ENCODE measurements at places on chromosomes 16 and 17. TPM values are rescaled to one million over a fixed set of nuclear protein-coding genes. Genes with fewer than 3 reads are reported as not detected.
A peak's percentile ranks its signal among the peaks of the same experiment; 100 is the strongest.

DNA sequence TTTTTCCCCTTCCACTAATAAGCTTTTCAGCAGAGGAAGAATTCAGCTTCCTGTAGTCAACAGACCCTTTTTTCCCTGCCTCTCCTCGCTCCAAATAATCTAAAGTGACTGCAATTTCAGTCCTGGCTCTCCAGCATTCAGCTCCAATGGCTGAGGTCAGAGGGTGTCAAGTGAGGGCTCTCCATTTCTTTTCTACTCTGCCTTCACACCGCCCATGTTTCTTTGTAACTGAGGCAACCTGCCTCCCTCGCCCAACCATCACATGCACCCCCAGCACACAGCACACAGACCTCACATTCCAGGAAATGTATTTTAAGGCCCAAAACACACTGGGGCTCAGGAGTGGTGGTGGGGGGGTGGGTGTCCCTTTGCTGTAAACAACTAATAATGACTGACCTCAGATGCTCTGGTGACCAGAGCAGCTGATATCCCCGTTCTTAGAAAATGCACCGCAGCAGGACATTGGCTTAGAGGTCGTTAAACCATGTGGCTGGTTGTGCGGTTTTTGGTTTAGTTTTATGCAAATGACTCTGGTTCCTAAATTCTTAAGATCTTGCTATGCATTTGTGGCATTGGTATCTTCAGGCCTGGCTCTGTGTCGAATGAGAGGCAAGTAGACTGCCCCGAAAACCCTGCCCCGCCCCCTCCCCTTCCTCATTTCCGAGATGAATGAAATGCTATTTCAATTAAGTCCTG is 203.6 kb downstream of the ZFHX3 start:
- peaks cover 8% of the 10 kb centered on the region for H3K4me1 ChIP-seq
- H3K4me3 ChIP-seq, result no peak overlapping the region
- H3K27me3 ChIP-seq, result peaks cover 3% of the 10 kb centered on the region
- no peak overlapping the region for H3K27ac ChIP-seq
- DNase-seq, result no peak

DNA sequence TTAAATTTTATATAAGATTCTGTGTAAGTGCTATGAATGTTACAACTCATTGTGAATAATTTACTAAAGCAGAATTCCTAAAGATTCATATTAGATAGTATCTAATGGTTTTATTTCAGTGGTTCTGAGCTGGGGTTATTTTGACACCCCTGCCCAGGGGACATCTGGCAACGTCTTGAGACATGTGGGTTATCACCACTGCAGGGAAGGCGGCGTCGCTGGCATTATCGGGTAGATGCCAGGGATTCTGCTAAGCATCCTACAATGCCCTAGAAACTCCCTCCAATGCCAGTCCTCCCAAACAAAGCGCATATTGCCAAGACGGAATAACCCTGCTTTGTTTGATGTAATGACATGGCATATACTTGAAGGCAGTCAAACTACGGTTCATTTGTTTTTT is 372.3 kb upstream of the ZFHX3 start:
- no peaks in the 10 kb centered on the region for H3K4me1 ChIP-seq
- no peaks in the 10 kb centered on the region for H3K27me3 ChIP-seq
- DNase-seq, result no peak
- H3K4me3 ChIP-seq, result no peak overlapping the region
- no peak overlapping the region for H3K27ac ChIP-seq
- H3K36me3 ChIP-seq, result no peaks in the 10 kb centered on the region

DNA sequence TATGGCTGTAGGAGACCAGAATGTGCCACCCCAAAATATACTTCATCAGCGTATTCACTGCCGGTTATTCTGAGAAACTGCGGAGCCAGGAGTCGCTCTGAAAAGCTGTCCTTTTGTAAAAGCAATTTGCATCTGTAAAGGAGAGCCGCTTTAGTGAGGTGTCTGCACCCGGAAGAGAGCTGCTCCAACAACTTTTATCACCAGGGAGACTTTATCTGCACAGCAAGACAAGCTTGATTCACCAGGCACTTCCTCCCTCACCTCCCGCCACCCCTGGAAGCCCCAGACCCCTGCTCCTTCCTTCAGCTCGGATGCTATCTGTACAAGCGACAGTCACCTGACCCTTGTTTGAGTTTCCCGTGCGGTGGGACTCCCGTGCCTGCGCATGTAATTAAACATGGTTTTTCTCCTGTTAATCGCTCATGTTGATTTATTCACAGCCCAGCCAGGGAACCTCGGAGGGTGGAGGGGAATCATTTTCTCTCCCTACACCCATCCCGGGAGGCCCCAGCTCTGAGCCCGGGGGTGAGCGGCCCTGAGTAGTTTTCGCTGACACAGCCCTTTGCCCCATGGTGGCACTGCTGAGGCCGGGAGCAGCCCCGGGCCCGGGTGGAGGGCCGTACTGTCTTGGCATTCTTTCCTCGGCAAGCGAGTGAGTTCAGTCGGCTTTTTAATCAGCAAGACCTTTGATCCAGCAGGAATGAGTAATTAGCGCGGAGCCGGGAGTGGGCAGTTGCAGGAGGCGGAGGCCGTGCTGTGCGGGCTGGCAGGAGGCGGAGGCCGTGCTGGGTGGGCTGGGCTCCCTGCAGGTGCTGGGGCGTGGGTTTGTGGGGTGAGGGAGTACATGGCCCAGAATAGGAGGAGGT is 222.7 kb upstream of the CIBAR2 start:
- H3K4me1 ChIP-seq, result peaks cover 14% of the 10 kb centered on the region
- peaks cover 8% of the 10 kb centered on the region for H3K27me3 ChIP-seq
- peak; percentile 48 for DNase-seq
- peak overlapping the region; percentile 47 for H3K27ac ChIP-seq
- H3K4me3 ChIP-seq, result peak overlapping the region; percentile 45

GRCh38 chr16:58518083-58518979 is 3.0 kb downstream of the SETD6 start:
- peak overlapping the region; percentile 64 for H3K27ac ChIP-seq
- peaks cover 53% of the 10 kb centered on the region for H3K36me3 ChIP-seq
- no peak for DNase-seq
- no peak overlapping the region for H3K4me3 ChIP-seq
- H3K27me3 ChIP-seq, result no peaks in the 10 kb centered on the region
- peaks cover 44% of the 10 kb centered on the region for H3K4me1 ChIP-seq

DNA sequence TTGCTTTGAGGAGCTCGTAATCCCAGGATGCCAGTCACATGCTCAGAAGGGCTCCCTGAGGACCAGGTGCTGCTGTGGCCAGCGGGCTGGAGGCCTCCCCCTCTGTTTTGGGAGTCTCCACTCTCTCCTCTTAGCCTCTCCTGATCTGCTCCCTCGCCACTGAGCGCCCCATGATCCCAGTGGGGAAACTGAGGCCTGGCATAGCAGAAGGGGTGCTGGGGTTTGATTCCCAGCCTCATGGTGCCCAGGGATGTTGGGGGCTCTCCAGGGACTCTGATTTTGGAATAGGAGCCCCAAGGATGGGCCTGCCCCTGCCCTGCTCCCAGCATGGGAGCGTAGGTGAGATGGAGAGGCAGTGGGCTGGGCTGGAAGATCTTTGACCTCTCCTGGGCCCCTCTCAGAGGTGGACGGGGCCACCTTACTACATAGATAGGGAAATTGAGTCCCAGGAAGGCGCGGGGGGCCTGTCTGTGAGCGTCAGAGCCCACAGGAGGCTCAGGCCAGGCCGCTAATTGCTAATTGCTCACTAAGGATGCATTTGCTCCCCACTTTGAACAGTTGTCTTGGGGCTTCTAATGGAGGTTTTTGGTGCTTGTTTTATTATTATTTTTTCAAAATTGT is 525 bp upstream of the ADCY7 start:
- peak overlapping the region; percentile 87 for H3K4me3 ChIP-seq
- no peak for DNase-seq
- H3K36me3 ChIP-seq, result peaks cover 19% of the 10 kb centered on the region
- H3K27me3 ChIP-seq, result peaks cover 2% of the 10 kb centered on the region
- peak overlapping the region; percentile 98 for H3K27ac ChIP-seq

DNA sequence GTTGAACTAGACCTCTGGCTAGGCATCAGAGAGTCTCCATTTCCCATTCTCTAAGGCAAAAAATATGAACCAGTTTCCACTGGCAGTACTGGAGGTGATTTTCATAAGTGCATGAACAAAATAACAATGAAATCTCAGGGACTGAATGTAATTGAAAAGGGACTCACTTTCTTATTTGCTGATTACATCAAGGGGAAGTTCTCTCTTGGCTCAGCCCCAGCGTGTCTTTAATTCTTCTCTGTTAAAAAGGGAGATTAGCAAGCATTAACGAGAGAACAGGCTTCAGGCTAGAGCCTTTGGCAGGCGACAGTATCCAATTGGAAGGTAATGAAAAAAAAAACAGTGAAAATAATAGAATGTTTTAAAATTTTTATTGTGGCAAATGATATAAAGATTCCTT is 34.0 kb upstream of the ADAMTS18 start:
- peaks cover 7% of the 10 kb centered on the region for H3K27me3 ChIP-seq
- no peaks in the 10 kb centered on the region for H3K36me3 ChIP-seq
- no peaks in the 10 kb centered on the region for H3K4me1 ChIP-seq
- DNase-seq, result no peak

The EVPLL gene
- total RNA-seq, result 0.37 TPM

DNA sequence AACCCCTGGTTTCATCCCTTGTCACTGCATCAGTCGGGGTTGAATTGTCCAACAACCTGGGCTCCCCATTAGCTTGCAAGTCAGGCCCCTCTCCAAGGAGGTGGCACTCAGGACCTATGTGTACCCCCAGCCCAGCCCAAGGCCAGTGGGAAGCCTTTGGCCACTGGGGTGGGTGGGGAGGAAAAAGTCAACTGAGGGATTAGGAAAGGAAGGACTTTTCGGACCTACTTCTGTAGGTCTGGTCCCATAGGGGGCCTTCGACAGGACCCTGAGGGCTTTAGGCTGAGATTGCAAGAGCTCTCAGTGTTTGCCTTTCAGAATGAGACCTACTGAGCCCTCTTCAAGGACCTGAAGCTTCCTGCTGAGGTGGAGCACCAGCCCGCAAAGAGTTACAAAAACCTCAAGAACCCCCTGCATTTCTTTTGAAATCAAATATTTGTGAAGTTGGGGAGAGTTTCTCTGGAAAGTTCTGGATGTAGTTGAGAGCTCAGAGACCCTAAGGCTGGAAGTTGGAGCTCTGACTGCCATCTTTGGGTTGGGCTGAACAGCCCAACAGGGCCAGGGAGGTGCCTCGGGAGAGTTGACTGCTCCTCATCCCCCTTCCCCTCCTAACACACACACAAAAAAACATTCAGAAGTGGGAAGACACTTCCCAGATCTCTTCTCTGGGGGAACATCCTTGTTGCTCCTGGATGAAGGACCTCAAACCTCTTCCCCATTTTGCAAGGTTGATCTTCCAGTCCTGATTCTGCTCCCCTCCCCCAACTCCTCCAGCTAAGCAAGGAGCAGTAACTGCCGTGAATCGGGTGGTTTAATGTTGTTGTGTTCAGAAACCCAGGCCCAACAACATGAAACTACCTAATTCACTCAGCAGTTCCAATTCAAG is 5.8 kb upstream of the HOXB9 start:
- DNase-seq, result no peak
- no peaks in the 10 kb centered on the region for H3K36me3 ChIP-seq
- H3K4me1 ChIP-seq, result peaks cover 2% of the 10 kb centered on the region
- H3K27me3 ChIP-seq, result peaks cover 76% of the 10 kb centered on the region

Data from activated CD4-positive, alpha-beta T cell treated with anti-CD3 and anti-CD28 coated beads for 36 hours (primary cell).